Occipital lobe (tissue), 3 donors: ENCODE measurements at places on chromosomes 16 and 17.

GRCh38 chr17:45310380-45311324, 6.2 kb downstream of the MAP3K14 start:
- no peak for DNase-seq

DNA sequence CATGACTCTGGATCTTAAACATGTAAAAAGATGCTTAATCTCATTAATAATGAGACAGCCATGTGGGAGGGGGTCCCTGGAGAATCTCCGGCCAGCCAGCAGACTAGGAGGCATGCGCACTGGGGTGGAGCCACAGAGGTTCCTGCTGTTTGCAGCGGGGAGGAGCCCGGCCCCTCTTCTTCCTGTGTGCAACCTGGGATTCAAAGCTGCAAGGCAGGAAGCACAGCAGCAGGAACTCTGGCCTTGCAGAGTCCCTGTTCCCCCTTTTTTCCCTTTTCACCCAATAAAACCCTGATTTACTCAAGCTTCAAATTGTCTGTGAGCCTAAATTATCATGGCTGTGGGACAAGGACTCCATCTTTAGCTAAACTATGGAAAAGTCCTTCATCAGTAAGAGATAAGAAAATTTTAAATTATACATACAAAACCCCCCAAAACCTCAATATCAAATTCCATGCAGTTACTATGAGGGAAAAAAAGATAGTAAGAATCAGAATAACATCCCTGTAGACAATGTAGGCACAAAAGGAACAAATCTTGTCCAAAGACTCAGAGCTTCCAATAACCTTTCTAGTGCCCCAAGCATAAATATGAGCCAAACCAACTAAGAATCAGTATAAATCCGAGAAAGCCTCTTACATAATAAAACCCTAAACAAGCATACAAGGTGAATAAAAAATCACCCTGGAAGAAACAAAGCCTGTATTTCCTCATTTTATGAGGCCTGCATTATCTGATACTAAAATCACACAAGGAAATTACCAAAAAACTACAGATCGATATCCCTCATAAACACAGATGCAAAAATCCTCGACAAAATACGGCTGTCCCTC, 12.1 kb downstream of the CFDP1 start:
- DNase-seq = no peak

DNA sequence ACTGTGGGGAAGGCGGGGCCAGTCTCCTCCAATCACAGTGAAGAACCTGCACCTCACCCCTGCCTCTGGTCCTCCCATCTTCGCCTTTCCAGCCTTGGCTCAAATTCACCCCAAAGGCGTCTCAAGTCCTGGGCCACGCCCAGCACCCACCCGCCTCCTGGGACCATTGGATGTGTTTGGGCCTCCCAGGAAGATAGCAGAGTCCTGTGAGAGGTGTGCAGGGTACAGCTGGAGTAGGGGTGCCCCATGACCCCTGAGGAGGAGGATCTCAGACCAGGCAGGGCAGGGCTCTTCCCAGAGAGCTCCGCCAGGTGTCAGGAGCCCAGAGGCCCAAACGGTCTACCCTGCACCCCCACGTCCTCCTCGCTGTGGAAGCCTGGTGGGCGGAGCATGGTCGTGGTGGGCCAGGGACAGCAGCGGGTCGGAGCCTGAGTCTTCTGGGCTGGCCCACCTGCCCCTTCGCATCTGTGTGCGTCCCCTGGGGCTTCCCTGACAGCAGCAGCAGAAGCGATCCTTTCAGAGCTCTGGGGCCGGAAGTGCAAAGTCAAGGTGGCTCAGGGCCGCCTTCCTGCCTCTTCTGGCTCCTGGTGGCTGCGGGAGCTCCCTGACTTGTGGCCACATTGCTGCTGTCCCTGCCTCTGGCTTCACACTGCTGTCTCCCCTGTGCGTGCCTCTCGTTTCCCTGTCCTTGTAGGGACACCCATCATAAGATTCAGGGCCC, 34.9 kb upstream of the ZNF469 start:
- no peak for DNase-seq

GRCh38 chr17:12591021-12591735, 74.5 kb upstream of the MYOCD start:
- DNase-seq = no peak

GRCh38 chr16:49491771-49492761, 118.5 kb downstream of the C16orf78 start:
- peak; percentile 35 for DNase-seq

GRCh38 chr17:55304171-55304859, 39.6 kb downstream of the HLF start:
- no peak for DNase-seq

GRCh38 chr16:68236137-68236825, 354 bp upstream of the ESRP2 start:
- no peak for DNase-seq

GRCh38 chr17:34827008-34827407, 134.3 kb downstream of the CCT6B start:
- no peak for DNase-seq

- DNase-seq = no peak
Observed at GRCh38 chr17:5591966-5592365, 7.7 kb upstream of the NLRP1 start.

DNA sequence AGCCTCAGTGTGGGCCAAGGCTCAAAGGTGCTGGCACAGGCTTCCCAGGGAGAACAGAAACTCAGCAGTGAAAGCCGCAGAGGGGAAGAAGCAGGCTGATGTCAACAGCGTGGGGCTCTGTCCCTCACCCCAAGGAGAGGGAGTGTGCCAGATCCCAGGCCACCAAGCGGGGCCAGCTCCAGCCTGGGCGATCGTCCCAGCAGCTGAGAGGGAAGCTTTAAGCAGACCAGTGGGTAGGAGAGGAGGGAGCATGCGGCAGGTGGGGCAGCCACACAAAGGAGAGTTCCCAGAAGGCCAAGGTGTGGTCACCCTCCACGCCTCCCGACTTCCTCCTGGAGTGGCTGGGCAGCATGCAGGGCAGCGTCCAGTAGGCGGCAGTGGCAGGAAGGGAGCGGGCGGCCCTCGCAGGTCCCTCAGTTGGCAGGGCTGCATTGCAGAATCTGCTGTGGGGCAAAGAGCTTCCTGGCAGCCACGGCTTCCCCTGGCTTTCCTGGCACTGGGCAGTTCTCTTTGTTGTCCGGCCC, 6.0 kb downstream of the SYNGR2 start:
- DNase-seq = peak; percentile 77

DNA sequence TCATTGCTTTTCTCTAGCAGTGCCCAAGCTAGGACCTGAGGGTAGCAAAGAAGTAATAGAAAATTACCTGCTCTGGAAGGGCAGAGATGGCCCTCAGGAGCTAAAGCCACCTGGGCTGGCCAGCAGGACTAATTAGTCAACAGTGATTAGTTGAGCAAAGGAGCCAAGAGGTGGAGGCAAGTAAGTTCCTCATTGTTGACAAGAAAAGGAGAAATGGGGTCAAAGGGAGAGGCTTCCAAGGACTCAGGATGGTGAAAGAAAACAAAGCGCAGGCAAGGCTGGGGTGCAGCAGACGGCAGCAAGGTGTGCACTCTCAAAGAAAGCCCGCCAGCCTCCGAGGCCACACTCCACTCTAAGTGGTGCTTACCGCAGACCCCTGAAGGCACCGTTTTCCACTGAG, 44.6 kb downstream of the CMTM4 start:
- no peak for DNase-seq

DNA sequence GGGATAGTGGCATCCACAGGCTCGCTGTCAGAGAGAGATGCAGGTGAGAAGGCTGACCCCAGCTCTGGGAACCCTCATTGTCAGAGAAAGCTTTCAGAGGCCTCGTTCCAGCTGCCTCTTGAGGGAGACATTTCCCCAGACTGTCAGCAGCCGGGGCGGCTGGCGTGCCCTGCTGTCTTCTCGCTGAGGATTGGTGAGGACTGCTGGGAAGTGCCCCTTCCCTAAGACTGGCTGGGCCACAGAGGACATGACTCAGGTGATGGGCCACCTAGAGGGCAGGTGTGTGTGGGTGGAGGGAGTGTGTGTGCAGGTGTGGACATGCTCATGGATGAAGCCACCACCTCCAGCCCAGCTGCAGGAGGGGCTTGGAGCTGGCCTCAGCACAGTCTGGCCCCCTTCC, 25.3 kb downstream of the SPACA3 start:
- no peak for DNase-seq

GRCh38 chr16:56277075-56277474, 85.8 kb downstream of the GNAO1 start:
- no peak for DNase-seq

GRCh38 chr17:42155614-42156045, 841 bp upstream of the RAB5C start:
- no peak for DNase-seq

- no peak for DNase-seq
Observed at GRCh38 chr17:9189870-9190269, 168.6 kb downstream of the NTN1 start.

DNA sequence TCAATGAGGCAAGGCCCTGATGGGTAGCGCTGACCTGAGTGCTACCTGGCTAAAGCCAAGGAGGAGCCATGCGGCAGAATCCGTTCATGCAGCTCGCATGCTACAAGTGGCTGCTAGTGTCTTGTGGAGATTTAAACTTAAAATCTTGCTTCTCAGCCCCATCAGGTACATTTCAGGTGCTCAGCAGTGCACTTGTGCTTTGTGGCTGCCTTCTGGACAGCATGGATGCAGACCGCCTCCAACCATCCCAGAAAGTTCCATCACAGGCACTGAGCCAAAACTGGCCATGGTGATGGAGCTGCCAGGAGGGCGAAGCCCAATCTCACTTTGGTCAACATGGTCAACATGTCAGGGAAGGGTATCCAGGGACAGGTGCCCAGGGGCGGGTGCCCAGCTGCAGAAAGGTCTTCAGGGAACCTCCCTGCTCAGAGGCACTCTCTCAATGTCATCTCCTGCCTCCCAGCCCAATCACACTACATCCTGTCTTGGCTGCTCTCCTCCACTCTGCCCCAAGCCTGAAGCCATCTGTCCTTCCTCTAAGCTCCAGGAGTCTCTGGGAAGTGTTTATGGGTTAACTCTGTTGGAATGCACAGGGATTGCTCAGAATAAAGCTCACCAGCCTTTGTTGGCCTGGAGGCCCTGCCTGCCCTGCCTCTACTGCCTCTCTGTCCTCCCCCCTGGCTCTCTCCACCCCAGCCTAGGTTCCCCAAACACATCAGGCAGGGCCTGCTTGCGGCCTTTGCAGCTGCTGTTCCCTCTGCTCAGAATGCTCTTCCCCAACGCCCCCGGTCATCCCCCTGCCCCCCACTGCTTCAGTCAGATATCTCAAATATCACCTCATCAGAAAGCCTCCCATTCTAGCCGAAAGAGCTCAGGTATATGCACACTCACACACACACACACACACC, 18.3 kb upstream of the TNFRSF13B start:
- no peak for DNase-seq

- DNase-seq = no peak
Observed at GRCh38 chr16:21260870-21261791, 17.0 kb downstream of the CRYM start.

DNA sequence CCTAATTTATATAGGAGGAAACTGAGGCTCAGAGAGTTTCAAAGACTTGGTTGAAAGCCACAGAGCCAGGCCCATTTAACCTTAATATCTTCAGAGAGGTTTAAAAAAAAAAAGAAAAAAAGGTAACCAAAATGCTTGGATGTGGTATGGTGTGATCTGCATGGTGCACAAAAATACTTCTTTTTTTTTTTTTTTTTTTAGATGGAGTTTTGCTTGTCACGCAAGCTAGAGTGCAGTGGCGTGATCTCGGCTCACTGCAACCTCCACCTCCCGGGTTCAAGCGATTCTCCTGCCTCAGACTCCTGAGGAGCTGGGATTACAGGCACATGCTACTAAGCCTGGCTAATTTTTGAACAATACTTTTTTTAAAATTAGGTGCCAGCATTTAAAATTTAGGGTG, 101.8 kb downstream of the XYLT1 start:
- DNase-seq = no peak

DNA sequence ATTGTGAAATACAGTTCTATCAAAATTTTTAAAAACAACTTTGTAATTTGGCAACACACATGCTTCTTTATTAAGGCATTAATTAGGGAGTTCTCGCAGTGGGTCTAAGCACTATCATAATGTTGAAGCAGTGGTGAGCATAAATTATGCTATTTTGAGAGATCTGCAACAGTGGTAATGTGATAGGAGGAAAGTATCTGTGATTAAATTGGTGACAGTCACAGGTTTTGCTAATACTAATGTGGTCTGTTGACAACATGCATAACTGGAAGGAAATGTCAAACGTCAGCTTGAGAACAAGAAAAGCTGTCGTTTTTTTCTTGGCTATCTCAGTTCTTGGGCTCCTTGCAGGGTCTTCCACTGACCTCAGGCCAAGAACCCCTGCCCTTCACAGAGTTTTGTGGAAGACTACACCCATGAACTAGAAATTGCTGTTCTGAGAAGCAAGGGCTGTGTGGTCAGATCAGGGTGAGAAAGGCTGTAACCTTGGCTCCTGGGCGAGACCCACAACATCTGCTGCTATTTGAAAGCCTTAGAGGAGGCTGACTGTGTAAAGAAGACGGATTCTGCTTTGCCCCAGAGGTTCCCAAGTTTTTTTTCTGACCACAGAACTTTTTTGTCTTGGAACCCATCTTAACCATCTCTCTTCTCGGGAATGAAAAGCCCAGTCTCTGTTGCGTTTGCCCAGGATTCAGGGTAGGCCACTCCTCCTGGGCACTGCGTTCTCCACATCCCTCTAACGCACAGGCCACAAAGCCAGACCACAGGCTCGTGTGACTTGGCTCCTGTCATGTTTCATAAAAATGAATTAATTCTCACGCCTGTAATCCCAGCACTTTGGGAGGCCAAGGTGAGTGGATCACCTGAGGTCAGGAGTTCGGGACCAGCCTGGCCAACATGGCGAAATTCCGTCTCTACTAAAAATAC, 13.9 kb downstream of the ATP2A1 start:
- no peak for DNase-seq

GRCh38 chr16:66524601-66525164, 25.2 kb downstream of the TK2 start:
- DNase-seq = no peak

GRCh38 chr17:74603037-74603635, 11.1 kb upstream of the CD300LD start:
- DNase-seq = no peak

DNA sequence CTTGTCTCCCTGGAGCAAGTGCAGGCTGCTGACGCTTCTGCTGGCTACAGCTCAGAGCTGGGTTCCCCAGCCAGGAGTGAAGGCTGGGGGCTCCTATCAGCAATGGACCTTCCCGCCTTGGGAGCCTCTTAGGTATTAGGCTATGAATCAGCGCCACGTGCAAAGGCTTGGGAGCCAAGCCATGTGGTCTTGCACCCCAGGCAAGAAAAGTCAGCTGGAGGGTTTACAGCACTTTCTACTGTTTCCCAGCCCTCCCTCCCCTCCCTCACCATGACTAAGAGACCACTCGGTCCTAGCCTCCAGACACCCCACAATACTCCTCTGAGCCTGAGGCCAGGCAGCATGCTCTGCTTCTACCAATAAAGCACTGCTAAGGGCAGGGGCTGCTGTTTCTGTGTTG, 12.3 kb downstream of the EPX start:
- DNase-seq = no peak

- DNase-seq = no peak
Observed at GRCh38 chr16:8946544-8946943, 17.2 kb downstream of the USP7 start.

DNA sequence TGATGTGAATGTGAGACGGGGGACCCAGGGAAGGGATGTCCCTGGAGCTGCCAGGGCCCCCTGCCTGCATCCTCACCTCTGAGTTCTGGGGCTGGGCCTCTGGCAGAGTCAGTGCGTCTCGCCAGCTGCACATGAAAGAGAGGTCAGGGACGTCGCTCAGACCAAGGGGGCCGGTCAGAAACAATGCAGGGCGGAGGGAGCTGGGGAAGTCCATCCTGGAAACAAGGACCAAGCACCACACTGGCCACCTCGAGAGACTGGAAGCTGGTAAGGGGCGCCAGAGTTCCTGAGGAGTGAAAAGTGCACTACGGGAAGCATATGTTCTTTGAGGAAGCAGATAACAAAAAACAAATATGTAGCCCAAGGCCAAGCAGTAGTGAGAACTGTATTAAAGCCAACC, 2.1 kb downstream of the TAF1C start:
- DNase-seq = no peak

GRCh38 chr17:82950525-82951102, 110.8 kb upstream of the ZNF750 start:
- DNase-seq = no peak
